Breast epithelium (tissue), 4 donors: ENCODE measurements at places on chromosomes 5 and 9.

GRCh38 chr9:101034222-101034621 is 5.7 kb downstream of the PLPPR1 start:
- no peaks in the 10 kb centered on the region for H3K36me3 ChIP-seq
- no peaks in the 10 kb centered on the region for H3K4me1 ChIP-seq
- no peak overlapping the region for H3K4me3 ChIP-seq
- DNase-seq, result no peak
- H3K27me3 ChIP-seq, result peaks cover 14% of the 10 kb centered on the region

DNA sequence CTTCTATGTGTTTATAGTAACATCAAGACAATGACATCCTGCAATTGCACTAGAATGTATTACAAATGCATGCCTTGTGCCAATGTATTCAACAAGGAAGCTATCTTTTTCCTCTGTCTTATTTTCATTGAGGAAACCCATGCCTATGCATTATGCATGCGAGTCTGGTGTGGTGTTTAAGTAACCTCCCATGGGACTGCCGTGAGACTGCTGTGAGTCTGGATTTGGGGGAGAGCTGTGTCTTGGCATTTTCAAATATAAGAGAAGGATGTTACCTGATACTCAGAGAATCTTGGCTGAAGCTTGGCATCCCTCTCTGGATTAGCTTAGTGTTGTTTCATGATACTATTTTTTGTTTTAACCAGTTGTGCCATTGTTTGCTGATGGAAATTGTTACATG is 98.3 kb downstream of the F2RL2 start:
- H3K4me1 ChIP-seq, result peaks cover 12% of the 10 kb centered on the region
- no peaks in the 10 kb centered on the region for H3K36me3 ChIP-seq
- no peak overlapping the region for H3K27ac ChIP-seq
- H3K4me3 ChIP-seq, result no peak overlapping the region

DNA sequence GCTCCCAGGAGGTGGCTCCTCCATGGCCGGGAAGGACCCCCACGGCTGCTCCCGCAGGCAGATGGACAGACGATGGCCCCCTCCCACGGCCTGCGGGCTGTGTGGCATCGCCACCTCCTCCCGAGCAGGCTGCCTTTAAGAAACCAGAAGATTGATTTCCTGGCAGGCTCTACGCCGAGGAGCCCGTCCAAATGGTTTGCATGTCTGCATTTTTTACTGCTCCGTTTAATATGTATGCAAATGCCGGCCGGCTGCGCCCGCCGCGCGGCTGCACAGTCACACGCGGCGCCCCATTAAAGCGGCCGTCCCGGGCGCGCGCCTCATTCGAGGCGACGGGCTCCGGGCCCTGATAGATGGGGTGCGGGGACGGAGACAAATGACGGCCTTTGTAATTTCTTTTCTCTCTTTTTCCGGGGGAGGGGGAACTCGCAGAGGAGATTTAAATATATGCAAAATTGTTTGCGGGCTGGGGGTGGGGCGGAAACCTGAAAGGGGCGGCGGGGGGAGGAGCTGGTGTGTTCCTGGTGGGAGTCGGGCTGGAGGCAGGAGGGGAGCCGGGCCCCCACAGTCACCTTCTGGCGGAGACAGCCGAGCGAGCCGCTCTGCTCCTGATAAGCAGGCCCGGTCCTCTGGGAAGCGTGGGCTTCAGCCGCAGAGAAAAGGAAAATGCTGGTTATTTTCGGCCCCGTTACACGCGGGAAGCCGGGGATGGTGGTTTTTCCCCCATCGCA is 158.7 kb upstream of the IER5L start:
- H3K36me3 ChIP-seq, result no peaks in the 10 kb centered on the region
- H3K27me3 ChIP-seq, result no peaks in the 10 kb centered on the region
- H3K4me1 ChIP-seq, result peaks cover 23% of the 10 kb centered on the region
- H3K4me3 ChIP-seq, result peak overlapping the region; percentile 31
- H3K27ac ChIP-seq, result peak overlapping the region; percentile 96

DNA sequence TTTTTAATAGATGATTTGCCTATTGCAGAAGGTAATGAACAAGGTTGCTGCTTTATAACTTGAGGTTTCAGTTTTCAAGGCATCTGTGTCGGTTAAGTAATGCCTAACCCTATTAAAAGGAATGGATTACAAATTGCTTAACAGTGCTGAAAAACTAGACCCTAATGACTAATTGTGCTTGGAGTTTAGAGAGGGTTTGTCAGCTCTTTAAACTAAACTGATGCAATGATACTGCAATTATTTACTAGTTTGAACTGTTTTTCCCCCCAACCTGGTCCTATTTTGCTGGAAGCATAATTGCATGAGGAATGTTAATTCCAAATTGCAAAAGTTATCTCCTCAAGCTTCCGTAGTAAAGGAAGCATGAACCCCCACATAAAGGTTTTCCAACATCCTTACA is 39.3 kb upstream of the TLX3 start:
- H3K27ac ChIP-seq, result no peak overlapping the region
- H3K27me3 ChIP-seq, result no peaks in the 10 kb centered on the region
- no peak overlapping the region for H3K4me3 ChIP-seq
- H3K36me3 ChIP-seq, result no peaks in the 10 kb centered on the region

GRCh38 chr5:12292610-12293204 is 388.5 kb upstream of the CTNND2 start:
- no peak overlapping the region for H3K4me3 ChIP-seq
- H3K27ac ChIP-seq, result no peak overlapping the region
- H3K36me3 ChIP-seq, result no peaks in the 10 kb centered on the region
- H3K4me1 ChIP-seq, result no peaks in the 10 kb centered on the region
- H3K27me3 ChIP-seq, result no peaks in the 10 kb centered on the region
- no peak for DNase-seq

DNA sequence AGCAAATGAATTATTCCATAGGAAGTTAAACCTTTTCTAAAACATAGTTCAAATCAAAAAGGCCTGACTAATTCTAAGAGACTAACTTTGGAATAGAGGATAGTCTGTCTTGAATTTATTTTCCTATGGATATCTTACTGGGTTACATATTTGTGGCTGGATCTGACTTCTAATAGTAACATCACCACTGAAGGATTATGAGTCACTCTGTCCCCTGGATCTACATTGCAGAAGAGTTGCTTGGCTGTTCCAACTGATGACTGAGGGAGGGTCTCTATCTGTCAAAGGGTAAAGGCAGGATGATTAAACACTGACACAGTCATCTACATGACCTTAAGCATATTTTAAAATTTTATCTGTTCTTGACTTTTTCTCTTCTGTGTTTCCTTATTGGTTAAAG is 119.6 kb upstream of the FST start:
- H3K36me3 ChIP-seq, result no peaks in the 10 kb centered on the region
- no peaks in the 10 kb centered on the region for H3K4me1 ChIP-seq
- no peak overlapping the region for H3K27ac ChIP-seq

DNA sequence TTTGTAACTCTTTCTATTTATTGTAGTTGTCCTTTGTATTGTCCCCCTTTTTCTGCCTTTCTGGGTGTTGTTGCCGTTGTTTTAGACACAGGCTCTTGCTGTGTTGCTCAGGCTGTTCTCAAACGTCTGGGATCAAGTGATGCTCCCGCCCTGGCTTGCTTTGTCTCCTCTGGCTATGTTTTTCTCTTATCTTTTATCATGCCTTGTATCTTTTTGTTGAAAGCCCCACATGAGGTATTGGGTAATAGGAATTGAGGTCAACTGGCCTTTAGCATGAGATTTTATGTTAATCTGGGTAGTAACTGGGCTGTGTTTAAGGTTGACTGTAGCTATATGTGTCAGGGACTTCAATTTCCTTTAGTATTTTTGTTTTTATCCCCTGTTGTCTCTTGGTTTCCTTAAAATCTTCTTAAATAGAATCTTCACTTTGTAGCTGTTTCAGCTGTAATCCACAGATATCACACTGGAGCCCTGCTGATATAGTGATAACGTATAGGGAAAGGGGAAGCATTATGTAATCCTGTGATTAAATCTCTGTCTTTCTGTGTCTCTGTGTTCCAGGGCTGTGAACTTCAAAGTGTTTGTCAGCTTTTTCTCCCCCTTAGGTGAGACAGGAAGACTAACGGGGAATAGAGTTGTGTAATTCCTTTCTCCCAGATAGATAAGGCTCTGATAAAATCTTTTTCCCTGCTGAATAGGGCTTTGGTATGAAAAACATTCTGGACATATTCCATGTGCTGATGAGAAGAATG is 25.9 kb upstream of the CACNA1B start:
- no peaks in the 10 kb centered on the region for H3K27me3 ChIP-seq
- no peak overlapping the region for H3K27ac ChIP-seq
- DNase-seq, result no peak
- H3K36me3 ChIP-seq, result no peaks in the 10 kb centered on the region
- H3K4me1 ChIP-seq, result no peaks in the 10 kb centered on the region

DNA sequence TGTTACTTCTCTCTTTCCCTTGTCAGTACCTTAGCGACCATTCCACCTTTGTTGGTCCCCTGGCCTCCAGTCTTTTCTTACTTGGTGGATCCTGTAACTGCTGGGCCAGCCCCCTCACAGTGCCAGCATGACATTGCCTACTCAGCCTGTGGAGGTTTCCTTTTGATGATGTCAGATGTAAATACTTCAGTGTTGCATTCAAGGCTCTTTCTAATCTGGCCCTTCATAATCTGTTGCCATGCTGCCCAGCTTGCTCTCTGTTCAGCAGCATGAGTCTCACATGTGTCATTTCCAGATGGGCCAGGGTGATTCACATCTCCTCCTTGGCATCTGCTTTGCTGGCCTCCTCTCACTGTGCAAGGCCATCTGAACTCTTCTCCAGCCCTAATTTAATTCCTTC is 57.1 kb downstream of the MAST4 start:
- H3K4me3 ChIP-seq, result no peak overlapping the region
- H3K4me1 ChIP-seq, result no peaks in the 10 kb centered on the region
- DNase-seq, result no peak

- no peak for DNase-seq
- no peaks in the 10 kb centered on the region for H3K36me3 ChIP-seq
- no peaks in the 10 kb centered on the region for H3K4me1 ChIP-seq
- H3K4me3 ChIP-seq, result peak within 1 kb of the TSS; percentile 59
- H3K27me3 ChIP-seq, result no peaks in the 10 kb centered on the region
Observed at GRCh38 chr5:135578685-135579341, at the start of gene CXCL14. Gene CXCL14 (minus strand): TSS chr5:135578991. CDS start chr5:135578778, 213 bp downstream.
